Tongue (tissue), 3 donors: ENCODE measurements at places on chromosomes 13 and 19.

- peak; percentile 66 for DNase-seq
Observed at GRCh38 chr19:40610396-40611064, 9.4 kb downstream of the LTBP4 start.

- DNase-seq, result peak; percentile 57
Observed at GRCh38 chr19:30799865-30800755, 427.9 kb downstream of the ZNF536 start.

DNA sequence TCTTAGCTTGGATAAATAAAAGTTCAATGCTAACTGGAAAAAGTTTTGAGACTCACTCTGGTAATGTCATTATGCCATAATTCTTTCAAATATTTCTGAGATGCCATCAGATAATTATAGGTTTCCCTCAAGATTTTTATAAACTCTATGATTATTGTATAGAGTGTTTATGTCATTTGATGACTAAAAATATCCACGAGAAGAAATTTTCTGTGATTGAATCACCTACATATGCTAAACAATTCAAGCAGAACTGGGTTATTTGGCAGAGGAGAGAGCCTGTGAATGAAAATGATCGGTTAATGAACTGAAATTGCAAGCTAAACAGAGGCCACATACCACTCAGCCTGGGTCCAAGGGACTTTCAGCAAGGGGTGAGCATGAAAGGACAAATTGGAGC is 92.6 kb upstream of the TSC22D1 start:
- DNase-seq, result peak; percentile 24

DNA sequence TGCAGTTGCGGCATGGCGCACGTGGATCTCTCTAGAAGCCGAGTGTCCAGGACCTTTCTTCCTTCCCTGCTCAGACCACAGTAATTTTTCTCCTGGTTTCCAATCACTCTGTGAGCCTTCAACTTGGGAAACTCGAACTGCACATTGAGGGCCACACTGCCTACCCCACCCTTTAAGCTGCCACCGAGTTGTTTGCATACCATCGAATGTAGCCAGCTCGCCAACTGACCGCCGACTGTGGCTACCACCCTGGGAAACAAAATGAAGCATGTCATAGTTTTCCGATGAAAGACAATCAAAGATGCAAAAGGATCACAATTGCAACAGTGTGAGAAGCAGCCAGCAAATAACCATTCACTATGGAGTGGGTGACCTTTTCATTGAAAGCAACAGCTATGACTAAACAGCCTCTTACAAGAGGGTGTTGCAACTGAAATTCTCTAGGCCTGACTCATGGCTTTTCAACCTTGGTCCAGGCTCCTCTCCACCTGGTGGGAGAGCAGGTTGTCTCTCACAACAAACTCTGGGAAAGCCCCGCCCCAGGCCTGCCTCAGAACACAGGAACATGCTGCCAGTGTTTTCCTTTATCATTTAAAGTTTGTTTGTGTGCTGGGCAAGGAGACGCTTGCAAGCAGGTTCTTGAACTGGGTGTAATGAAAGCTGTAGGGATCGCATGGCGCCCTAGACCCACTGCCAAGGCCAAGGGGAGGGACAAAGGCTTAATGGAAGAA is 141.7 kb upstream of the SERP2 start:
- peak; percentile 69 for DNase-seq

DNA sequence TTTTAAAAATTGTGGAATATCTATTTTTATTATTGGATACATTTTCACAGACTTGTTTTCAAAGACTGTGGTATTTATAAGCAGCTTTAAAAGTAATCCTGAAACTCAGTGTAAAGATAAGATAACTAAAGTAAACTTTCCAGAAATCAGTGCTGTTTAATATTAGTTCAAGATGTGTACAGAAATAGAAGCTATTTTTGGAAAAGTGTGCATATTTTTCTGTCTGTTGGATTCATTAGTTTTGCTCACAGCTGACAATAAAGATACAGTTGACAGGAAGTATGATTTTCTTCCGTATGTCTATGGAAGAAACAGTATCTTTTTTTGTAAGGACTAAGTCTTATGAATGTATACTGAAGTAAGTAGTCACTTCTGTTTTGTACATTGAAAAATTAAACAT is 85.9 kb downstream of the GJA3 start:
- DNase-seq, result no peak
